ENCODE measurements at places on chromosomes 4 and X.

DNA sequence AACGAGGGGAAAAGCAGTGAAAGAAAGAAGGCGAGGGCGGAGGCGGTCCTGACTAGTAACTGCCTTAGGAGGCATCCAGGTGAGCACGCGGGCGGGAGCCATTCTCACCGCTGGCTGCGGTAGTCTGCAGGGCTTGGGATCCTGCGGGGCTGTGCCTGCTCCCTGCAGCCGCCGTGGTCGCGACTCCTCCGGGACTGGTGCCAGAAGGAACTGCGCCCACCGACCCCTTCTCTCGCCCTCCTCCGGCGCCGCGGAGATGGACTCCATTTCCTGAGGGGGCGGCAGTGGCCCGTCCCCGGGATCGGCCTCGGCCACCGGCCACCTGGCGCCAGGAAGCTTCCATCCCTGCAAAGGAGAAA lies 543 bp downstream of the NFXL1 start:
- no peak for DNase-seq

DNA sequence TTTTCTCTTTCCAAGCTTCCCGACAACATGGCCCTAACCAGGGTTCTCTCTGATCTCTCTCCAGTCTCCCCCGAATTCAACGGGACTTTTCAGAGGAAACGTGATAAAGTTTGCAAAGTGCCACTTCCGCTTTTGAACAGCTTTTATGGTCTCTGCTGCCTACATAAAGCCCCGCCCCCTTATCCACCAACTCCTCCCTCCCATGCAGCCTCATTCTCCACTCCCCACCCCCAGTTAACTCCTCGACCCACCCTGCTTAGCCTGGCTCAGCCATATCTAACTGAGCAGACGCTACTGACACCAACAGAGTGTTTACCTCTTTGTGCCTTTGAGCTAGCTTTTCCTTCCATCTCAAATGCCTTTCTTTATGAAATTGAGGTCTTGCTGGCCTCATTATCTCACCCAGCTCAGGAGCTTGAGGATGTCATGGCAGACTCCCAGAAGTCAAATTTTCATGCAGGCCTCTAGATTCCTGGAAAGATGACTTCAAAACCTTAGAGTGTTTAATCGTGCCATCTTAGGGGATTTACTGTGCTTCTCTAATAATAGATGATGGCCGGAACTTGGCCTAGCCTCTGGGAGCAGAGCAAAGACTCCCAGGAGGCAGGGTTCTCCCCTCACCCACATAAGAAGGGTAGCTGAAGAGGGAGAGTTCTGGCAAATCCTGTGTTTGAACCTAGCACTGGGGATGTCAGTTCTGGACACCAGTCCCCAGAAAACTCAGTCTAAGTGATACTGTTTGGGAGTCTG lies 606.0 kb downstream of the BCOR start:
- no peak for DNase-seq

DNA sequence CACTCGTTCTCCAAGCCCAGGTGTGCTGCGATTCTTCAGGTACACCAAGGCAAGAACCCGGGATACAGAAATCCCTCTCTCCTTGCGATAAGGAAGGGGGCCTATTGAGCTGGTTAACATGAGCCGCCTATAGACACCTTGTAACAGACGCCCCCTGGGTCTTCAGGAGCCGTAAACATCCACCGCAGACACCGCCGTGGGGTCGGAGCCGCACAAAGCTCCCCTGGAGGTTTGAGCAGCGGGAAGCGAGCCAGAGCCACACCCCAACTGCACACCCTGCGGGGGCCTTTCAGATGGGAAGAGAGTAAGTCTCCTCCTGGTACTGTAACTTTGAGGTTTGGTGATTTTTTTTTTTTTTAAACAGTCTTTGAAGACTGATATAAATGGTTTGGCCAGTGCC lies 46.6 kb downstream of the ZFP42 start:
- DNase-seq: no peak

- DNase-seq: no peak
Observed at GRCh38 chr4:163157157-163157556, 9.5 kb downstream of the NAF1 start.

DNA sequence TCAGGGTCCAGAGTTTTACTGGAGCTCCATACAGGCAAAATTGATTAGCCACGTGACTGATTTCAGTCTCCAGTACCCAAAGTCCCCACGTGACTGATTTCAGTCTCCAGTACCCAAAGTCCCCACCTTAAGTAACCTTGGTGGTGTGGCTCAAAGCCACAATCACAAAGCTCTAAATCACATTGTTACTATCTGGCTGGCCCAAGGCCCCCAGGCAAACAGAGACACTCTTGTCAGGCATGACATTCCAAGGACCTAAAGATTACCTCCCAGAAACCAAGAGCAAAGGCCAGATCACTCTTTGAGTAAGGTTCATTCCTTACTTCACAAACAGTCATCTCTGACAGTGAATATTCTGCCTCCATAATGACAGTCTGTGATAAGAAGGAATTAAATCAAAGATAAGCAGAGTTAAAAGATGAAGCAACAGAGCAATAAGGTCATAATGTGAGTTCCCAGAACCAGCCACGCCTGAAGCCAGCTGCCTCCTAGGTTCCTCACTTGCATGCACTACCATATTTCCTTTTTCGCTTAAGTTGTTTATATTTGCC lies 78.5 kb downstream of the ANXA3 start:
- DNase-seq: no peak

- no peak for DNase-seq
Observed at GRCh38 chrX:10178866-10179463, 22.2 kb downstream of the CLCN4 start.

DNA sequence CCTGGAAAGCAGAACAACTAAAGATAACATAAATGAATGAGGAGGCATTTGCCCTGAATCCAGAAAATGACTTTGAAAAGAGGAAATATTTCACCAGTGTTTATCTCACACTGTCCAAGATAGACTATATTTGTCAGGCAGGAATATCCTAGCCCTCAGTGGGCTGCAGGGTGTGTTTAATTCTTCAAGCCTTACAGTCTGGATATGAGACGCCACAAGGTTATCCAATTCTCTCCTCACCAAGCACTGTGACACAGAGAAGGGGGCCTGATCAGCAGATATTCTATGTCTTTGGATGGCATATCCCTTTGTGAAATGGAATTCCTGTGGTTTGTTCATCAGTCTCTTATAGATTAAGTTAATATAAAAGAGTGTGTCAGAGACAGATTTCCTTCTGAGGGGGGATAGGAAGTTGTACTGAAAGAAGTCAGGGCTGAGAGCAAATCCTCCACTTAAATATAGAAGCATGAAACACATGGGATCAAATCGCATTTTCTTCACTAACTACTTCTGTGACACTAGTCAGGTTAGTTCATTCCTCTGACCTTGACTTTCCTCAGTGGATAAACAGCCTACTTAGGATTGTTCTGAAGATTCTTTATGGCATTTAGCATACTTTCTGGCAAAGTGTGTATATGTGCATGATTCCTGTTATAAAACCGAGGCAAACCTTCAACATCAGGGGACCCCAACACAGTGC lies 6.8 kb upstream of the G3BP2 start:
- DNase-seq: no peak

- peak; percentile 9 for DNase-seq
Observed at GRCh38 chr4:16505726-16506125, 279.5 kb upstream of the TAPT1 start.

GRCh38 chr4:27429364-27429871 lies 568.8 kb downstream of the STIM2 start:
- DNase-seq: no peak

DNA sequence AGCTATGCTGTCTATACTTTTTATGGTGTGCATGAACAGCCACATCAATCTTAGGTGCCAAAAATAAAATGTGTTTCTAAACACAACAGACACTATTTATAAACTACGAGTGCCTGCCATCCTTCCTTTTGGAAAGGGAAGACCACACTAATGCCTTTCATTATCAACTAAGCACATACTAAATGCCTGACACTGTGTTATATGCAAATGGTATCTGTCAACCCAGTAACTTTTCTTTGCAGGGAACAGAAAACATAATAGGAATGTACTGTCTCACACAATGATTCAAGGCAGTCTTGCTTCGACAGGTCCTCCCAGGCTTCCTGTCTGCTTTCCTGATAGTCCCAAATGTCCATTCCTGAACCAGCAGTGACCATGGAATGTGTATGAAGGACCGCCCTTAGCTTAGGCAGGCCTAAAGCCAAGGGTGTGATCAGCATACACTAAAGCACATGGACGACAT lies 43.8 kb downstream of the ADGRA3 start:
- no peak for DNase-seq

- no peak for DNase-seq
Observed at GRCh38 chr4:95505151-95505550, 43.6 kb downstream of the UNC5C start.

GRCh38 chr4:178480105-178480504 lies 1037.9 kb upstream of the AGA start:
- DNase-seq: no peak

DNA sequence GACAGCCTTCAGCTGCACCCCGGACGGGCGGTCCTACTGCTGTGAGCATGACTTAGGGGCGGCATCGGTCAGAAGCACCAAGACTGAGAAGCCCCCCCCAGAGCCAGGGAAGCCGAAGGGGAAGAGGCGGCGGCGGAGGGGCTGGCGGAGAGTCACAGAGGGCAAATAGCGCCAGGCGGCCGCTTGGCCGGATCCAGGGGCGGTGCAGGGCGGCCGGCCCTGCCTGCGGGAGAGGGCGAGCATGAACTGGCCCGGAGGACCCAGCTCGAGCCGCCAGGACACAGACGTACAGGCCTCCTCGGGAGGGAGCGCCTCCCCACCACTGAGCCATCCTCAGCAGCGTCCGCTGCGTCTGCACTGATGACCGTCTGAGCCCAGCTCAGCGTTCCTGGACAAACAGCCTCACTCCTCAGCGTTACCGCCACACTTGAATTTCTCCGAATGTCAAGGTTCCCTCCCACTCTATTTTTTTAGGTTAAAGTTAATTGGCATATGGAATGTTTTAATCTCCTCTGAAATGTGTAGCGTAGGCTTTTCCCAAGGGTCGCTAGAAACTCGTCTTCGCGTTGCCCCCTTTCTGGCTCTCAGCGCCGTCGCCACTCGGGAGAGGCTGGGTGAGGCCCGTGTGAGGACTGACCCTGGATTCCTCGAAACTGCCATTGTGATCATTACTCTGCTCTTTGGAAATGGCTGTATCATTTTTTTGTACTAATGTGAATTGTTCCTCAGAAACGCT lies 29.9 kb downstream of the NELFA start:
- DNase-seq: no peak

DNA sequence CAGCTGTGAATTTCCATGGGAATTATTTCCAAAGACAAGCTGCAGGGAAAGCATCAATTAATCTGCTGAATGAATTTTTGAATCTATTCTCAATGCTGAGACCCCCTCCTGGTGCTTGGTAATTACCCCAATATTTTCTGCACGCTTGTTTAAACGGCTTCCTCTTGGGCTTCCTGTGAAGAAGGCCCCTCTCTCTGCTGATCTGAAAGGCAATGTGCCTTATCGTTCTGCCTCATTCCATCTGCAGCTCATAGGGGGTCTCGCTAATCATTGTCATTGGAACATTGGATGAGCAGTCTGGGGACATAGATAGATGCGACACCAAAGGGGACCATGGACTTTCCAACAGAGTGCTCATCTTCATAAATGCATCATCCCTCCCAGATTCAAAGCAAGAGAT lies 851.6 kb downstream of the PDHA2 start:
- no peak for DNase-seq

DNA sequence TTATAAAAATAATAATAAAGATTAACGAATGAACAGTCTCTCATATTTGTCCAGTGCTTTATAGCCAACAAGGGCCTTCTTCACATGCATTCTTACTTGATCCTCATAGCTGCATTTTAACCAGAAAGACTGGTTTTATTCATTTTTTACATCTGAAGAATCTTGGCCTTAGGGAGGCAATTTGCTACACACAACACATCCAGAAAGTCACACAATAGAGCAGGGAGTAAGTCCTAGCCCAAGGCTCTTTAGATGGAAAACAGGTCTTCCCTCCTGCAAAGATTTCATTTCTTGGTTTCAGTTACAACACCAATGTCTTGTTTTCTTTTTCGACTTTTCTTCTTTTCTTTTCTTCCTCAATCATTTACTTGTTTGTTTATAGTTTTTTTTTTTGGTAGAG lies 13.0 kb upstream of the C1GALT1C1 start:
- no peak for DNase-seq

DNA sequence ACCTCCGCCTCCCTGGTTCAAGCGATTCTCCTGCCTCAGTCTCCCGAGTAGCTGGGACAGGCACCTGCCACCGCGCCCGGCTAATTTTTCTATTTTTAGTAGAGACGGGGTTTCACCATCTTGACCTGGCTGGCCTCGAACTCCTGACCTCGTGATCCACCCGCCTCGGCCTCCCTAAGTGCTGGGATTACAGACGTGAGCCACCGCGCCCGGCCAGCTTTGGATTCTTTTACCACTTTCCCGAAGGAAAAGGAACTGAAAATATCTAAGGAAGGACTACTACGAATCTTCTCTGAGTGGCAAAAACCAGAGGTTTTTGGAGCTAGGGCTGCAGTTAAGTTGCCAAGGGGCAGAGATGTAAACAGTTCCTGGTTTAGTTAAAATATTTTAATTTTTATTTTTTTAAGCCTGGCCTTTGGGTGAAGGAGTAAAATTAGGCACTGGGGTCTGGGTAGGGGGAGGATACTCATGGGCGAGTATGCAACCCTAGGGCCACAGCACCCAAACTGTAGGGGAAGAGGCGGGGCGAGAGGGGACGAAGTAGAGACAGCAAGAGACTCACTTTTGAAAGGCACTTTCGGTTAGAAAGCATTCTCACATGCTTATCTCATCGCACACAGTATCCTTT lies 525 bp upstream of the CISD2 start:
- no peak for DNase-seq

DNA sequence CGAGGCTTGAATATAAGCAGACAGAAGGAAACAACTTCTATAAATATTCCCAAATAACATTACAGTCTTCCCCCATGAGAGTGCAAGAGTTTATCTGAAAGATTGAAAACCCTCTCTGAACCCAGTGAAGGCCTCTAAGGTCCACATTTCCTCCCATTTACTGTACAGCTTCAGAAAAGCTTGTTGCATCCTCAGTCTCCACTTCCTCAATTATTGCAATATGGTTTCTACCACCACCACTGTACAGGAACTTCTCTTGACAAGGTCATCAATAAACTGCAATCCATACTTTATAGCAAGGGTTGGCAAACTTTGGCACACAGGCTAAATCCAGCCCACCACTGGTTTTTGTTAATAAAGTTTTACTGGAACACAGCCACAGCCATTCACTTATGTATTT lies 239.0 kb downstream of the THOC2 start:
- DNase-seq: no peak

- no peak for DNase-seq
Observed at GRCh38 chr4:118810991-118811764, 24.7 kb downstream of the SEC24D start.

- DNase-seq: no peak
Observed at GRCh38 chr4:38364383-38364963, 299.5 kb upstream of the KLF3 start.

DNA sequence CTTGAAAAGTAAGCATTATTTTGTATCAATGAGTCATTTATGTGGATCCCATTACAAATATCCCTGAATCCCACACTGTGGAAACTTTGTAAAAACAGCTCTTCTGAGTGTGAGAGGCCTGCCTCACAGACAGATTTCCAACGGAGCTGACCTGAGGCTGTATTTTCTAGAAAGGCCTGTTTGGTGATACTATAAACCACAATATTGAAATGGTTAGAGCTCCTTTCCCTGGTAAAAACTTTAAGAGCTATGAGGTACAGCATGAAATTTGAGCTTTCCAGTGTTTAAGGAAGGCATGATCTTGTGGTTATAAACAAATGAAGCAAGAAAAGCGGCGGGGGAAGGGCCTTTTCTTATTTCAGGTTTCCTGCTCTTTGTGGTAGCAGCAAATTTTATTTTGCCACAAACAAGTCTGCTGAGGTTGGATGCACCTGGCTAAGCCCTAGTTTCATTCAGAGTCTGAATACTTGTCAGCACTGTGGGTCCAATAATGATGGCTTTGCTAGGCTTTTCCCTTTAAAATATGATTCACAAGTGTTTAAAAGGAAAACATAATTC lies 86.8 kb upstream of the ETNPPL start:
- DNase-seq: no peak

Data from HT-29 (cell line).